ENCODE measurements at places on chromosomes 2 and 18.

- no peak for DNase-seq
Observed at GRCh38 chr2:147181351-147182029, 663.3 kb upstream of the ACVR2A start.

GRCh38 chr2:184611361-184612085 lies 13.2 kb downstream of the ZNF804A start:
- DNase-seq = no peak

- no peak for DNase-seq
Observed at GRCh38 chr18:58196164-58196563, 152.1 kb downstream of the NEDD4L start.

DNA sequence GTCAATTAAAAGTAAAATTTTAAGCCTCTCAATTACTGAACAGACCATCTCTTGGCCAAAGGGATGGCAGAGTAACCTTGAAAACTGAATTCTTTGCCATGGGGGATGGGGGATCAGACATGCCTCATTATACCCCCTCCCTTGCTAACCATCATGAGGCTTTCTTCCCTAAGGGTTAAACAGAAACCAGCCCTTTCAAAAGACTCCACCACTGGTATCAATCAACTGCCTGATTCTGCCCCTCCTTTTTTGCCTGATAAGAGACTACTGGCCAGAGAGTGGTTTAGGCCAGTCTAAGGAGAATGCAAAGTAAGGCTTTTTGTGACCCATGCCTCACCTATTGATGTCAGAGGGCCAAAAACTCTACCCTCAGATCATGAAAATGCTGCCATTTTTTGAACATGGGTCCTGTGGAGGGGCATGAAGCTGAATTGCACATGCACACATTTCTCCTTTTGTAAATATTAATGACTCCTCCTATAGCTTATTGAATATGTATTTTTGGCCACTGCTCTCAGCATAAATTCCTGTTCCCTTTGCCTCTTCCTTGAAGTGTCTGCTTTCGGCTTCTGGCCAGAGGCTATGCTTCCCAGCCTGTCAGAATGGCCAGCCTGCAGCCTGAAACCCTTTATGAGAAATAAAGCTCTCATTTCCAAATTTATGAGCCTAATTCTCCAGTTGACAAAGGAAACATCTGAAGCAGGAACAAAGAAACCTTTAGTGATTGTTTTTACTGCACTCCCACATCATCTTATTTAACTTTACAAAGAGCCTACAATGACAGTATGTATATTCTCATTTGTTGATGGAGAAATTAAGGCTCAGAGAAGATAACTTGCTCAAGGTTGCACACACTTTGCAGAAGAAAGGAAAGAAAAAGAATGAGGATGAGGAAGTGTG lies 270.7 kb upstream of the CELF4 start:
- no peak for DNase-seq

GRCh38 chr2:136572335-136572734 lies 193.0 kb upstream of the THSD7B start:
- DNase-seq = no peak

DNA sequence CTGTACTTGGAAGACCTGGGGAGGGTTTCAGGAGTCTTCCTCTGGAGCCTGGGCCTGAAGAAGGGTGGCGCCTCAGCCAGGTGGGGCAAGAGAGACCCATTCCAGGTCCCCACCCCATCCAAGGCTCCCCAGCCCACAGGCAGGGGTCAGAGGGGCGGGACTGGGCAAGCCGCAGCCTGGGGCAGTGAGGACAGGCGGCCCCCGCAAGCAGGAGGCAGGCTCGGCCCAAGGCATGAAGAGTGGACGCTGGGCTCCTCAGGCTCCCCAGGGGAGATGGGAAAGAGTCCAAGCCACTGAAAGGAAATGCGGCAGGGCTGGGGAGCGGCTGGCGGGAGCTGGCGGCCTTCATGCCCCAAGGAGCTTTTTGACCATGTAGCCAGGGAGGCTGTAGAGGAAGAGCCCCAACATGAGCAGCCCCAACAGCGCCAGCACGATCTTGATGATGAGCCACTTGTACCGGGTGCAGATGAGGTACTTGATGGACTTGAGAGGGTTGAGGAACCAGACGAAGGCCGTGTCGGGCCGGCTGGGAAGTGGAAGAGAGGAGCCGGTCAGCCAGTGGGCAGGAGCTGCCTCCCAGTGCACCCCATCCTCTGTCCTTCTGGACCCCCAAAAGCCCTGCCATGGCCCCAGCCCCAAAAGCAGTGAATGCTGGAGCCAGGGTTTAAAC lies 20.1 kb downstream of the OTOF start:
- no peak for DNase-seq
